Fibroblast of lung (primary cell): ENCODE measurements at places on chromosomes 12 and 14.

DNA sequence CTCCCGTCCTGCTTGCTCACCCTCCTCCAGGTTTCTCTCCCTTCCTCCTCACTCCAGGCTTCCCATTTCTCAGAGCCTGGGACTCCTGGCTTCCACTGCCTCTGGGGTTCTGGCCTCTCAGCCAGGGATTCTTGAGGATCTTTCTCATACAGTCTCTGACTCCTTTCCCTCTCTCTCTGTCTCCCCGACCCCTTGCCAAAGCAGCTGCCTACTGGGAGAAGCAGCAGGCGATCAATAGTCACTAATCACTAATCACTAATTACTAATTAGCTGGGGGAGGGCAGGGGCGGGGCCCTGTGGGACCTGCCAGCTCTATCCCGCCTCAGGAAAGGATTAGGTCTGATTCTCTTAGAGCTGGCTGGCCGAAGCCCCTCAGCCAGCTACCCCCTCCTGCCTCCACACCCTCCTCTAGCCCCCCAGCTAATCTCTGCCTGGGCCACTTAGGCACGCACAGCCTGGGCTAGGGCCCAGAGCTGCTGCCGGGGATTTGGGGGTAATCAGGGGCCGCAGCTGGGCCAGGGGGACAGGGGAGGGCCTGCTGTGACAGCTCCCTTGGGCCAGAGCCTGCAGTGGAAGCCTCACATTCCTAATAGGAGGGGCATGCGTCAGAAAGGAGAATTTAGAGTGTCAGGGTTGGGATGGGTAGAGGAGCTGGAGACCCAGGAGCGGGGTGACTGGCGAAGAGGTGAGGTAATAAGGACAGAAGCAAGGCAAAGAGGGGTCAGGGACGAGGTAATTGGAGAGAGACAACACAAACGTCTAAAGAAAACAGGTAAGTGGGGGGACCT, 2.8 kb downstream of the NXPH4 start:
- no peak for DNase-seq

- no peak for DNase-seq
These were observed 47.0 kb downstream of the SIX1 start for GRCh38 chr14:60602291-60602690.

DNA sequence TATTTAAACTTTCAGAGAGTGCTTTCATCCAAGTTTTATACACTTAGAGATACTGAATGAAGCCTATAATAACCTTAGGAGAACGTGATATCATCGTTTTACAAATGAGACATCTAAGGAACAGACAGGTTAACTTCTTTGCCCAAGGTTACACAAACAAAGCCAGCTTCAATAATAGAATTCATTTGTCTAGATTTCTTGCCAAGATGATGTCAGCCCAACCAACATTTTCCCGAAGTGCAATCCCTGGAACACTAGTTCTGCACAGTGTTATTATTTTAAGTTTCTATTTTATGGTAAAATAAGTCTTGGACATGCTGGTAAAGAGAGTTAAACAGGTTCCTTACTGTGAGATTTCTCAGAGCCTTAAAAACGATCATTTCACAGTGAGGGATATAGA, 174.6 kb downstream of the SLC25A21 start:
- peak; percentile 56 for DNase-seq

GRCh38 chr12:24244231-24244630, 294.8 kb upstream of the SOX5 start:
- DNase-seq, result no peak

GRCh38 chr12:4710113-4710512, 10.1 kb upstream of the GALNT8 start:
- DNase-seq, result no peak

- DNase-seq, result peak; percentile 18
These were observed 84.7 kb upstream of the RFX4 start for GRCh38 chr12:106498056-106498455.

DNA sequence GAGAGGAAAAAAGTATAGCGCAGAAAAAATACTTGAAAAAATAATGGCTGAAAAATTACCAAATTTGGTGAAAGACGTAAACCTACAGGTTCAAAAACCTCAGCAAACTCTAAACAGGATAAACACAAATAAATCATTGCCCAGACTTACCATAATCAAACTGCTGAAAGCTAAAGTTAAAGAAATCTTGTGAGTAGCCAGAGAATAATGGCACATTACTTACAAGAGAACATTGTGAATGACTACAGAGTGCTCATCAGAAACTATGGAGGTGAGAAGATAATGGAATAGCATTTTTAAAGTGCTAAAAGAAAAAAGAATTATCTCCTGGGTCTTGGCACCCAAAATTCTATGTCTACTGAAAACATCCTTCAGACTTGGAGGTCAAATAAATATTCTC, 36.0 kb downstream of the ATF1 start:
- peak; percentile 27 for DNase-seq

- DNase-seq, result no peak
These were observed 15.6 kb downstream of the PTGDR start for GRCh38 chr14:52283099-52283498.

- DNase-seq, result peak; percentile 83
These were observed 109.0 kb upstream of the AMIGO2 start for GRCh38 chr12:47188576-47189441.

DNA sequence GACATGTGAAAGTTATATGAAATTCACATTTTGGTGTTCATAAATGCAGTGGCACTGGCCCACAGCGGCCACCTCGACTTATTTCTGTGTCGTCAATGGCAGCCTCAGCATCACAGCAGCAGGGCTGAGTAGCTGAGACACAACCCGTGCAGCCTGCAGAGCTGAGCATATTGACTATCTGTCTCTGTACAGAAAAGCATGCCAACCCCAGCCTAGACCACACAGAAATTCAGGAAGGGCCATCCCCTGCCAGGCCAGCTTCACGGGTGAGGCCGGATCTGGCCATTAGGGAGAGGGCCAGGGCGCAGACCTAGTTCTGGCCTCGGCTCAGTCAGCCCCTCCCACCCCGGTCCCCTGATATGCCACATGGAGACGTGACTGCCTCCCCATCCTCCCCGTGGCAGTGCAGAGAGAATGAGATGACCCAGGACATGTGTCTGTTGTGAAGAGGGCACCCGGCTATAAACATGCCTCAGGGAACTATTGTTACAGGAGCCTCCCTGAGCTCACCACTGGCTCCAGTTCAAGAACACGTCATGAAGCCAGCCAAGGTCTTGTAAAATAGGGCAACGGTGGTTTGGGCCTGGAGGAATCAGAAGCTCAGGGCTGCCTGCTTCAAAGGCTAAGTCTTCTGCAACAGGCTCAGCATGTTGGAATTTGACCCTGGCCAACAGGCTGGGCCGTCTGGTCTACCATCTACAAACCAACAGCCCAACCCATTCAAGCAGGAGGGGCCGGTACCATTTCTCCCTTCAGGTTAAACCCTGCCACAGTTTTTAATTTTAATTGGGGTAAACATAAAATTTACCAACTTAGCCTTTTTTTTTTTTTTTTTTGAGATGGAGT, 25.5 kb downstream of the SCARB1 start:
- peak; percentile 99 for DNase-seq

DNA sequence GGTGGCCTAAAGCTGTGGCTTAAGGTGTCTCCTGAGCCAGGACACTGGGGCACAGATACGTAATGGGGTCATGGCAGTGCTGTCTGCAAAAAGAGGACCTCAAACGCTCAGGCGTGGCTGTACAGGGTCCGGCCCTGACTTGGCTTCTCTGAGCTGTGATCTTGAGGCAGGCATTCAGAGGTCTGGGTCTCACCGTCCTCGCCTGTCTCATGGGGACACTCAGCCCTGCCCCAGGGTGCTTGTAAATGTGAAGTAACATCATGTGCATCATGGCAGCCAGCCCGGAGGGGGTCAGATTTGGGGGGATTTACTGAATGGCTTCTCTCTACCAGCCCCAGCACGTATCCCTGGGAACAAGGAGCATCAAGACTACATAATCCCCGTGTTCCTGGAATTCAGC, 28.8 kb downstream of the DIO3 start:
- DNase-seq, result no peak

- peak; percentile 23 for DNase-seq
These were observed 3.6 kb upstream of the NPAS3 start for GRCh38 chr14:32934881-32935633.

DNA sequence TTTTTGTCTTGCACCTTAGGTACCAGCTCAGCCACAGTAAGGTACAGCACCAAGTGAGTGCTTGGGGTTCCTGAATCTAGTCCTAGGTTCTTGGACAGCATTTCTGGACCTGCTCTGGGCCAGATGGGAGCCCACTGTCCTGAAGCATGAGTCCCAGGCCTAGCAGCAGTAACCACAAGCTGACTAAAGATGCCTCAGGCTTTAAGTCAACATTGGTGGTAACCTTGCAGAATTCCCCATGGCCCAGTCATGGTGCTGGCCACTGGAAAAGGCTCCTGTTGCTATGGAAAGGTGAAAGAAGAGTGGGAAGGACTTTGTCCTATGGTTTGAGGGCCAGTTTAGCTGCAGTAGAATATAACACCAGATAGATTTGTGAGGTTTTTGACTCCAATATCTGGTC, 86.9 kb upstream of the CLEC14A start:
- peak; percentile 48 for DNase-seq

- no peak for DNase-seq
These were observed 2.3 kb upstream of the LHX5 start for GRCh38 chr12:113473942-113474341.

- peak; percentile 84 for DNase-seq
These were observed 93.3 kb downstream of the NINJ2 start for GRCh38 chr12:569803-570434.

- no peak for DNase-seq
These were observed 245.4 kb downstream of the DIO2 start for GRCh38 chr14:79965896-79966295.

DNA sequence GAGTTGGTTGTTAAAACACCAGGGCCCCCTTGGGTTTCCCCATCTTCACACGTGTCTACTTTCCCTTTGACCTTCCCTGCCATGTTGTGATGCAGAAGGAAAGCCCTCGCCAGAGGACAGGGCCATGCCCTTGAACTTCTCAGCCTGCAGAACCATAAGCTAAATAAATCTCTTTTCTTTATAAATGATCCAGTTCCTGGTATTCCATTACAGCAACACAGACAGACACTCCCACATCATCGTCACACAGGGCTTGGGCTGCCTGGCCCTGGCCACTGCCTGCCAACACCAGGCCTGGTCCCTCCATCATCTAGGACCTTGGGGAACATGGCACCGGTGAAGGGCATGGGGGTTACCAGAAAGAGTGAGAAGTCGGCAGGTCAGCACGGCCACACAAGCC, 84.8 kb downstream of the DPF3 start:
- DNase-seq, result no peak

DNA sequence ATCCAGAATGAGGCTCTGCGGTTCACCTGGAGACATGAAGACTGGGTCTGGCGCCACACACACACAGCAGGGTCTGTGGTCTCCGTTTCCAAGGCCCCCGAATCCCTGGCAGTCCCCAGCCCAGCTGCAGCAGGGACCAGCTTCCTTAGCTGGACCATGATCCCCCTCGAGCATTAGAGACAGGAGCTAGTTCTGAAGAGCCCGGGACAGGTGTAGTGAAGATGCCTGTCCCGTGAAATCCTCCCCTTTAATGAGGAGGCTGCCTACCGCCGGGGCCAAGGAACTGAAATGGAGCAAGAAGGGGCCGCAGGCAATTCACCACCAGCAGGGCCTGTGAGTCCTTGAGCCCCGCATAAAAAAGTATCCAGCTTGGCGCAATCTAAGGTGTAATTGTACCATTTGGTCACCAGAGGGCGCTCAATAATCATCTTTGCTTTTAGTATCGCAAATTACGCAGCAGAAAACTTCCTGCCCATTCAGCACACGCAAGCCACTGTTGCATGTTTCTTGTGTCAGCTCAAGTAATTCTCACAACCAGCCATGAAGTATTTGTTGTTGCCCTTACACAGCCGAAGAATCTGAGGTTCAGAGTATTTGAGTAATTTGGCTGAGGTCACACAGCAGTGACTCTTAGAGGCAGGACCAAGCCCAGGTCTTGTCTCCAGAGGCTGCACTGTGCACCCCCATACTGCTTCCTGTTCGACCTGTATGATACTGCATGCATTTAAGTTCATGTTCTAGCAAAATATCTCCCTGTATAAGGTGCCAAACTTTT, 54.3 kb upstream of the PPP2R5C start:
- peak; percentile 90 for DNase-seq

DNA sequence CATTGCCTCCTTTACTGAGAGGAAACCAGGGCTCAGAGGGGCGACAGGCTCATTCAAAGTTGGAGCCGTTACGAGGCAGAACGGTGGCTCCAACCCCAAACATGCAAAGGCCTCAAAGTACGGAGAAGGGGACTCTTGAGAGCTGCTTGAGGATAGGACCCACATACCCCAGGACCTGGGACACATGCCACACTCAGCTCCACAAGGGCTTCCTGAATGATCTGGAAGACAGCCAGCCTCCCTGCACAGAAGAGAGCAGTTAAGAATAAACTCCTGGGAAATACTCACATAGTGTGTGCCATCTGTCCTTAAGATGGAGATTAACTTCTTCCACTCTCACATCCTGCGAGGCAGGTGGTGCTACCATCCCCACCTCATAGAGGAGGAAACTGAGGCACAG, 26.6 kb upstream of the NXPH4 start:
- DNase-seq, result peak; percentile 35

DNA sequence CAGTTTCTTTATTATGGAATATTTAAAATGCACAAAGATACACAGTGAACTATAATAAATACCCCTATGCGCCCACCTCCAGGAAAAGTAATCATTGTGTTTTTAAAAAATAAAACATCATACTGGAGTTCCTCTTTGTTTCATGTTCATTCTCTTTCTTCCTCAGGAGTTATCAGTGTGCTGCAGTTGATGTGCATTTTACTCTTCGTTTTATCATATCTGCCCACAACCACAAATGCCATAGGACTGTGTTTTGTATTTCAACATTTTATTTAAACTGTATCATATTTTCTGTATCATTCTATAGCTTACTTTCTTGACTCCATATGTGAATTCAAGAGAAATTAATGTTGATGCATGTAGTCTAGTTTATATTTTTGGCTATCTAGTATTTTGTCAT, 53.9 kb downstream of the TSHR start:
- no peak for DNase-seq

DNA sequence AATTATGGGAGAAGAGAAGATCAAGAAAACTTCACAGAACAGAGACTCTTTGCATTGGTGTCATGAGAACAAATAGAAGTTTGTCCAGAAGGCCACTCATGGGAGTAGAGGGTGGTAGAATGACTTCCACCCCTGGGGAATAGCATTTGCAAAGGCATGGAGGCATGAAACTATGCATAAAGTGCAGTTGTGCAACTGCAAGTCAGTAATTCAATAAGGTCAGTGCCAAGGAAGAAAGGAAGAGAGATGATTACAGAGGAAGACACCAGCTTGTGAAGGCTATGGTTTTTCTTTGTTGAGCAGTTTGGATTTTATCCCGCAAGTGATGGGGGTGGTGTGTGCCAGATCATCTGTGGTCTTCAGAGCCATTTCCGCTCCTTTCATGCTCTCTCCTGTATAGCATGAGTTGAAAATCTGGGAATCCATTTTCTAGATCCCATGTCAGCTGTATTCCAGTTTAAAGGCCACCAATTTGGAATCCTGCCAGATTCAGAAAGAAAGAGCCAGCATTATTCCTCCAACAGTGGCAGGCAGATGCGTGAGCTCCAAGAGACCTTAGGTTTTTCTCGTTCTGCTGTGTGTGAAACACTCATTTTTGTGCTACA, 67.6 kb upstream of the GRIN2B start:
- DNase-seq, result no peak

- DNase-seq, result no peak
These were observed 27.2 kb downstream of the FBXO34 start for GRCh38 chr14:55298500-55298822.
